ENCODE measurements at places on chromosomes 2 and 18. TPM values are rescaled to one million over a fixed set of nuclear protein-coding genes. Genes with fewer than 3 reads are reported as not detected.
A peak's percentile ranks its signal among the peaks of the same experiment; 100 is the strongest.

DNA sequence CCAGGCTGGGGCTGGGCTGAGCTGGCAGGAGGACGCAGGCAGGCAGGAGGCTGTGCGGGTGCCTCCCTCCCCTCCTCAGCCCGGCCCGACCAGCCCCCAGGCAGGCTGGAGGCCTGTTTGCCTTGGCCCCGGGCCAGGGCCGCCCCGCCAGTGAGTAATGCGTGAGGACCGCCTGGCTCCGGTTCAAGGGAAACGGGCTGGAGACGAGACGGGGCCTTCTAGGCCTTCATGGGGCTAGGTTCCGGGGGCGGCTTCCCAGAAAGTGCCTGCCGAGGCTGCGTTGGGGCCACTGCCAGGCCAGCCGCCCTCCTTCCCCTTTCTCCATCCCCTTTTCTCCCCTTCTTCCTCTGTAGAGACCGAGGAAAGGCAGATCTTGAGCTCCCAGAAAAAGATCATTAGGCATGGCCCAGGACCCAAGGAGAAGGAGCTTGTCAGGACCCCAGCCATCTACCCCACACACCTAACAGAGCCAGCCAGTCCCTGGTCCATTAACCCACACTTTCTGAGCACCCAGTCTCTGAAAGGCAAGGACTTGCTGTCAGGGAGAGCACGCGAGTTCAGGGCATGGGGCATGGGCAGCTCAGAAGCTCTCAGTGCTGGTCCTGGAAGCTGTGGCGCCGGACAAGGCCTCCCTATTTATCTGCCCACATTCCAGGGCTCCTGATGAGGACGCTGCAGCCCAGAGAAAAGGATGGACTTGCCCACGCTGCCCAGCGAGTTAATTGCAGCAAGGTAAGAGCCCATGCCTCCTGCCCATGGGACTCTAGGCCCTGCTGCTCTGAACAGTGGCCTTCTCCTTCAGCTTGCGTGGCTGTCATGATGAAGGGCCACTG, 48.5 kb downstream of the SMAD7 start:
- no peak overlapping the region for H3K27ac ChIP-seq
- peaks cover 11% of the 10 kb centered on the region for H3K27me3 ChIP-seq

DNA sequence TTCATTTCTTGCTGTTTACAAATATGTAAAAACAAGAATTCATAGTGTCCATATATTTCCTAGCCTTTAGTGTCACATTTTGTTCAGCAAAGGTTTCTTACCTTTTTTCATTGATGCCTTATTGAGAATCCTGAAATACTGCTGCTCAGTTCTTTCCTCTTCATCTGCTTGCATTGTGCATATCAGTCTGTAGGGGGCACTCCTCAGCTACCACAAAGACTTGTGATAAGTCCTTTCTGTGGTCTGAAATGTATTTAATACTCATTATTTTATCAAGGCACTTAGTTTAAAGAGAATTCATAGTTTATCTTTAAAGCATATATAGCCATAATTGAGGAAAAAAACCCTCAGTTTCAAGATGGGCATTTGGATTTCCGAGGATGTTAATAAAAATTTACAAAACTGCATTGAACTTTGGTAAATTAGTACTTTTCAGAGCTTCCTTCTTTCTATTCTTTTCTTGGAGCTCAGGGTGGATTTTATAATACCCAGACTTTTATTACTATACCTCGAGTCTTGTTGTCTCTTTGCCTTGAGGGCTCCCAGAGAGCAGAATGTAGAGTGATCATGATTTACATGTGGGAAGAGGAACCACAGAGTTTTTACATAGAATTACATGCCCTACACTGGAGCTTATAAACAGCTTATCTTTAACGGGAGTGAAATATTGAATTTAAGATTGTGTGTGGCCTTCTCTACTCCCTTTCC, 570.1 kb downstream of the PLCL1 start:
- peaks cover 10% of the 10 kb centered on the region for H3K4me1 ChIP-seq
- H3K4me3 ChIP-seq, result no peak overlapping the region
- no peak overlapping the region for H3K27ac ChIP-seq
- peak; percentile 64 for DNase-seq
- peaks cover 24% of the 10 kb centered on the region for H3K27me3 ChIP-seq

DNA sequence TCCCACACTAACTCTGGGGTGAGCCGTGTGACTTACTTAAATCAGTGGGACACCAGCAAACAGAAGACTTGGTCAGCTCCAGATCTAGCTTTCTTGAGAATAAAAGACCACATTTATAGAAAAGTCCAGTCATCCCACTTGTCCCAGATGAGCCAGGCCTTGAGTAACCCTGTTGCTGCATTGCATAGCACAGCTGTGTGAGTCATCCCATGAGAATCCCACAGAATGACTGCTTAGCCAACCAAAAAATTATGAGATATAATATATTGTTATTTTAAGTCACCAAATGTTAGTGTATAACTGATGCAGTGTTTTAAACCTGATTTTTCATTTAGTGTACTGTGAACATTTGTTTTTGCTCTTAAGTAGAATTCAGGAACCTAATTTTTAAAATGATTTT, 94.2 kb upstream of the FSHR start:
- H3K4me1 ChIP-seq, result no peaks in the 10 kb centered on the region
- no peak overlapping the region for H3K4me3 ChIP-seq
- H3K27me3 ChIP-seq, result no peaks in the 10 kb centered on the region
- H3K36me3 ChIP-seq, result no peaks in the 10 kb centered on the region
- no peak overlapping the region for H3K27ac ChIP-seq

- H3K27ac ChIP-seq, result no peak overlapping the region
- DNase-seq, result no peak
- no peaks in the 10 kb centered on the region for H3K36me3 ChIP-seq
- no peaks in the 10 kb centered on the region for H3K27me3 ChIP-seq
These were observed 13.2 kb upstream of the REG1B start for GRCh38 chr2:79101024-79101423.

DNA sequence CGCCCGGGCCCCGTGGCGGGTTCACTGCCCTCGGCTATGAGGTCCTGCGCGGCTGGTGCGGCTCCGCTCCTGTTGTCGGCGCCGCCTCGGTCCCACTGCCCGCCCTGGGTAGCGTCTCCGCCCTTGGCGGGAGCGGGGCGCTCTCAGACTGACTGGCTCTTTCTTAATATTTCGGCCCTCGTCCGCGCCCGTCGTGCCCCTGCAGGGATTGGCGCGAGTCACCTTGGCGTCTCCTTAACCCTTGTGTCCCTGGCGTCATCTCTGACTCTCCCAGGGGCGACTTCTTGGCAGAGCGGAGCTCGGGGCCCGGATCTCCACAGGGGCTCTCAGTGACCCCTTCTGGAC, 1.3 kb downstream of the PTMA start:
- H3K27me3 ChIP-seq, result peaks cover 1% of the 10 kb centered on the region
- no peak for DNase-seq
- H3K4me3 ChIP-seq, result peak overlapping the region; percentile 92

DNA sequence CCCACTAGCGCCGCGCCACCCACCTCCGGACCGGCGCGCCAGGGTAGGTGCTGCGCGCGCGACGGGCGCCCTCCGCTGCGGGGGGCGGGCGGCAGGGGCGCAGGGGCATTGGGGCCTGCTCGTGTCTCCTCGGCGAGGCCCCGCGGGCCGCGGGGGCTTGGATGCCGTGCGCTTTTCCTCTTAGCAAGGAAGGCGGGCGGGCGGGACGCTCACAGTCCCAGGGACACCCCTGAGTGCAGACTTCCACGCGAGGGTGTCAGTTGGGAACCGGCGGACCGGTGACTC, 748 bp downstream of the TWIST2 start:
- no peak overlapping the region for H3K4me3 ChIP-seq
- no peak overlapping the region for H3K27ac ChIP-seq
- H3K36me3 ChIP-seq, result no peaks in the 10 kb centered on the region

GRCh38 chr2:145854039-145854755, 1334.3 kb upstream of the ZEB2 start:
- no peak overlapping the region for H3K4me3 ChIP-seq
- no peak overlapping the region for H3K27ac ChIP-seq
- H3K36me3 ChIP-seq, result no peaks in the 10 kb centered on the region
- no peaks in the 10 kb centered on the region for H3K27me3 ChIP-seq
- no peak for DNase-seq

- peaks cover 15% of the 10 kb centered on the region for H3K4me1 ChIP-seq
- peaks cover 19% of the 10 kb centered on the region for H3K36me3 ChIP-seq
- no peaks in the 10 kb centered on the region for H3K27me3 ChIP-seq
- DNase-seq, result no peak
These were observed 16.3 kb upstream of the GAL3ST2 start for GRCh38 chr2:241760301-241760771.

DNA sequence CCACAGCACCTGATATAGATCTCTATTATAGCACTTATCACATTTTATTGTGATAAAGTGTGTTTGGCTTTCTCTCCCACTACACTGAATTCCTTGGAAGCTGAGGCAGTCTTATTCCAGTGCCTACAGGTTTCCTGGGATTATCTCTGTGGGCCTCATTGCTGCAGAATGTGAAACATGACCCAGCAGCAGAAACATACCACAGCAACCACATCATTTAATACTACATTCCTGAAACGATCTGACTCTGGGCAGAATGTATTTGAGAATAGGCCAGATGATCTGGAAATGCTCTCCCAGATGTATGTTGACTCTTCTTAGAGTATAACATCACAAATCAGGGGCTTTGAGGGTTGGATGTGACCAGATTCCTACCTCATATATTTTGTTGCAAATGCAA, 323.5 kb upstream of the TANK start:
- no peaks in the 10 kb centered on the region for H3K4me1 ChIP-seq
- H3K27ac ChIP-seq, result no peak overlapping the region
- H3K27me3 ChIP-seq, result peaks cover 2% of the 10 kb centered on the region
- H3K36me3 ChIP-seq, result no peaks in the 10 kb centered on the region
- H3K4me3 ChIP-seq, result no peak overlapping the region
- no peak for DNase-seq

DNA sequence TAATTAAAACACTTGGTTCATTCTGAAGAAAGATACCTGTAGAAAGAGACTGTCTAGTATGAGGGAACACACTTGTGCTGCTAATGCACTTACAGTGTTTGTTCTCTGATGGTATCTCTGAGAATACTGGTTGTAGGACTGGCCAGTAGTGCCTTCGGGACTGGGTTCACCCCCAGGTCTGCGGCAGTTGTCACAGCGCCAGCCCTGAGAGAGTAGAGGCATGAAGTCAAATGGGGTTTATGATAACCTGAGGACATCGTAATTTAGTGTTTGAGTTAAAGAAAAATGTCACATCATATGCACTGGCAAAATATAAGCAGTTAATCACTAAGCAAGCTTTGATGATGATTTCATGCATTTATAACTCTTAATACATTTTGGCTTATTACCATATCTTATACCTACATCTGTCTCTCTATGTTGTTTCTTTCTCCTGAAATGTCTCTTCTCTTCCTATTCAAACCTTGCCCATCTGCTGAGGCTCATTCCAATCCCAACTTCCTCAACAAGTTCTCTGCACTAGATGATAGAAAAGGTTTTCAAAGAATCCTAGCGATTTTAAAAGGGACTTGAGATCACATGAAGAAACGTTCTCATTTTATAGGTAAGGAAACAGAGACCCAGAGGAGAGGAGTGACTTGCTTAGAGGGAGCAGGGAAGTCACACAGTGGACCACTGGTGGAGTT, 50.2 kb downstream of the ATIC start:
- no peak overlapping the region for H3K27ac ChIP-seq
- no peaks in the 10 kb centered on the region for H3K27me3 ChIP-seq

- H3K27ac ChIP-seq, result no peak overlapping the region
- H3K36me3 ChIP-seq, result no peaks in the 10 kb centered on the region
- H3K4me1 ChIP-seq, result no peaks in the 10 kb centered on the region
- no peak for DNase-seq
- H3K27me3 ChIP-seq, result no peaks in the 10 kb centered on the region
These were observed 239.3 kb upstream of the MYT1L start for GRCh38 chr2:2570360-2570759.

Gene LIMS4
- not detected for total RNA-seq

Gene IL36RN
- not detected for total RNA-seq

Gene EVX2
- not detected for total RNA-seq

Gene ANKRD53
- total RNA-seq, result not detected

Gene NEURL3
- 1.2 TPM for total RNA-seq

Gene ANKRD30BL
- total RNA-seq, result not detected

Gene AGXT
- total RNA-seq, result not detected

Gene COQ10B
- 20.1 TPM for total RNA-seq

Gene KCNG3
- 0.26 TPM for total RNA-seq
